ENCODE measurements at places on chromosomes 6 and 20.

DNA sequence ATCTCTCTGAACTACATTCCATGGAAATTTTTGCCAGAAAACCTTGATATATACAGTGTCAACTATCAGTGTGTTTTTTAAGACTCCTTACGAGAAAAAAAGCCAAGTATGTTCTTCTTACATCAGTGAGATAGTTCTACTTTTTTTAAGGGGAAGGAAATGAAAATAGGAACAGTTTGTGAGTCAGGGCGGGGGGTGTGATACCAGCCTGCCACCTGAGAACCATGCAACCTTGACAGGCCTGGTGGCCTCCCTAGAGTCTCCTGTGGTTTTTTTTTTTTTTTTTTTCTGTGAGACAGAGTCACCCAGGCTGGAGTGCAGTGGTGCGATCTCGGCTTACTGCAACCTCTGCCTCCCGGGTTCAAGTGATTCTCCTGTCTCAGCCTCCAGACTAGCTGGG, 96.3 kb upstream of the GCM1 start:
- DNase-seq, result no peak

DNA sequence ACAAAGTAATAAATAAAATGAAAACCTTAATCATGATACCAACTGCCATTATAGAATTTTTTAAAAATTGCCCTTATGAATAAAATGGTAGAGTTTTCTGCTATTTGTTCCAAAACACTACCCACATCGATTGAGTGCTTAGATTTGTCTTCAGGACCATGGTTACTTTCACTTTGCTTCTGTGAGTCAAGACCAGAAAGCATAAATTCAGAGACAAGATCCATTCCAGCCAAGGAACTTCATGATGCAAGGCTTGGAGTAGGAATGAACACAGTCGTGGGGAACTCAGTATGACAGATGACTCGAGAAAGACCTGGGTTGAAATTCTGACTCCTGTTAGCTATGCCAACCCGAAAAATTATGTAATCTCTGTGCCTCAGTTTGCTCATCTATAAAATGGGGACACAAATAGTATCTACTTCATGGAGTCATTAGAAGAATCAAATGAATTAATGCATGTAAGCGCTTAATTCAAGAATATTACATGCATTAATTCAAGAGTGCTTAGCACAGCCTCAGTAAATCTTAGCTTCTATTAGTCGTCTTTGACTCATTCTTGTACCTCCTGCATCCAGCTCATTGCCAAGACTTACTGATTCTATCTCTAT, 72.5 kb upstream of the MYLIP start:
- DNase-seq, result peak; percentile 8

DNA sequence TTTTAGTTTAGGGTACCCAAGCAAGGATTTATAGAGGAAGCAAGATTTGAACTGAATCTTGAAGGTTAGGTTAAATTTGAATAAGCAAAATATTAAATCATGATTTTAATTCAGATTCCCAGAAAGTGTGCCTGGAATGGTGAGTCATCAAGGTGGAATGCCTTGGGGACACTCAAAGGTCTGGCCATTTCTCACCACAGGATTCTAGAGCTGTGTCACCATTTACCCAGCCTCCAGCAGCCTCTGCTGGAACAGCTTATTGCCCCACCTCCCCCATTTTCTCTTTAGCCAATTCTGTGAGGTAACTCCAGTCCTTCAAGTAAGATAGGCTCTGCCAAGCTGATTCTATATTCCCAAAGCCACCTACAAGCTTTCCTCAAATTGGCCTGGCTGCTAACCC, 181.4 kb downstream of the SIM1 start:
- peak; percentile 45 for DNase-seq

- peak; percentile 84 for DNase-seq
These were observed 94.7 kb downstream of the TMEM170B start for GRCh38 chr6:11632231-11632630.

DNA sequence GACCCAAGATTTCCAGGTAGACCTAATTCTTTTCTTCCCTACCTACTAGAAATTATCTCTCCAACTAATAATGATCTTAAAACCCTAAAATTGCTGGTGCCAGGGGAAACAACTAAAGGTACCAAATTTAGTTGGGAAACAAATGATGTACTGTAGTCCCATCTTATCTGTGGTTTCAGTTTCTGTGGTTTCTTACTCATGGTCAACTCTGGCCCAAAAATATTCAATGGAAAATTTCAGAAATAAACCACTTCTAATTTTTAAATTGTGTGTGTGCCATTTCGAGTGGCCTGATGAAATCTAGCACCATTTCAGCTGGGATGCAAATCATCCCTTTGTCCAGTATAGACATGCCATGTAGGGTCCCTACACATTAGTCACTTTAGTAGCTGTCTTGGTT, 475.2 kb upstream of the EPHA7 start:
- no peak for DNase-seq

DNA sequence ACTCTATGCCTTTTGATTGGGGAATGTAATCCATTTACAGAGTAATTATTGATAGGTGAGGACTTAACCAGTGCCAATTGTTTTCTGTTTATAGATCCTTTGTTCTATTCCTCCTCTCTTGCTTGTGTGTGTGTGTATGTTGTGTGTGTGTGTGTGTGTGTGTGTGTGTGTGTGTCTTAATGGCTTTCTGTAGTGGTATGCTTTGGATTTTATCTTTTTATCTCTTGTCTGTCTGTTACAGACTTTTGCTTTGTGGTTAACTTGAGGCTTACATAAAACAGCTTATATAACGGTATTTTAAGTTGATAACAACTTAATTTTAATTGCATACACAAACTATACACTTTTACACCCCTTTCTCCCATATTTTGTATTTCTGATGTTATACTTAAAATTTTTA, 54.7 kb downstream of the CDC5L start:
- no peak for DNase-seq

GRCh38 chr20:51731731-51732095, 36.5 kb downstream of the ATP9A start:
- no peak for DNase-seq

DNA sequence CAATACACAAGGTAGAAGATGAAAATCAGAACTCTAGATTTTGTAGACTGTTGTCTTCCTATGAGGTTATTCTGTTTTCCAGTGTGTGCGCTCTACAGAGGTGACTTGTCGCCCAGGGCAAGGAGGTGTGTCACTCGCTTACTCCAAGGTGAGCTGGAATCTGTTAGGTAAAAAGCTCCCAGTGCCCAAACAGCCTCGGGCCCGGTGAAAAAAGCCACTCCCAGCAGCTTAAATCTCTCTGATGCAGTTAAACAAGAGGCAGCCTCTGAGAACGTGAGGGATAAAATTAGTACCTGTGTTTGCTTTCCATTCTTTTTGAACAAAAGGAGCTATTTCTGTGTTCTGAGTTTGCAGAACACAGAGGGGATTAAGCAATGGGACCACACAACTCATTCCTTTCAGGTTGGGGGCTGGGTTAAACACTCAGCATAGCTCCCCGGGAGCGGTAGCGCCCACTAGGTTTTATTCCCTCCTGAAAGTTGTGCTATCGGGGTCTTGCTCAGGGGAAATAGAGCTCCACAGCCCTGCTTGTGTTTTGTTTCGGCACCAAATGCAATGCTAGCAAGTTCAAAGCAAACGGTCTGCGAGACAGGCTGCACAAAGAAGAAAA, 181.2 kb downstream of the FOXA2 start:
- DNase-seq, result peak; percentile 57

DNA sequence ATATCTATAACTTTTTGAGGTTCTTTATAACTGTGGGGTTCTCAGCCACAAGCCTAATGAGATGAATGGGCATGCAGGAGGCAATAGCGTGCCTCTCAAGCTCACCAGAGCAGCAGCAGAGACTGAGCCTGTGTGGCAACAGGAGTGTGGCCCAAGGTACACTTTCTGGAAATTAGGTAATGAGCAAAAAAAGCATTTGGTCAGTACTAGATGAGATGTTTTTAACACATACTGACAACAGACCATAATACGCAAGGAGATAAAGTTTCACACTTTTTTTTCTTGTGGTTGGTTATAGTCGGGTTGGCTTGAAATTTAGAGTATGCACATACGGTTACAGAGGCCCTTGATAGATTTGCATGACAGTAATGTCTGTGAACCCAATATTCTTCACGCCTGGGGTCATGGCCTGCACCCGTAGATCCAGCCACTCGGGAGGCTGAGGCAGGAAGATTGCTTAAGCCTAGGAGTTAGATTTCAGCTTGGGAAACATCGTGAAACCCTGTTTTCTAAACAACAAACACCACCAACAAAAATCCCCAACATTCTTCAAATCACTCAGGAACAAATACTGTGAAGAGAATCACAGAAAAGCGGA, 300.1 kb downstream of the GMDS start:
- DNase-seq, result no peak

DNA sequence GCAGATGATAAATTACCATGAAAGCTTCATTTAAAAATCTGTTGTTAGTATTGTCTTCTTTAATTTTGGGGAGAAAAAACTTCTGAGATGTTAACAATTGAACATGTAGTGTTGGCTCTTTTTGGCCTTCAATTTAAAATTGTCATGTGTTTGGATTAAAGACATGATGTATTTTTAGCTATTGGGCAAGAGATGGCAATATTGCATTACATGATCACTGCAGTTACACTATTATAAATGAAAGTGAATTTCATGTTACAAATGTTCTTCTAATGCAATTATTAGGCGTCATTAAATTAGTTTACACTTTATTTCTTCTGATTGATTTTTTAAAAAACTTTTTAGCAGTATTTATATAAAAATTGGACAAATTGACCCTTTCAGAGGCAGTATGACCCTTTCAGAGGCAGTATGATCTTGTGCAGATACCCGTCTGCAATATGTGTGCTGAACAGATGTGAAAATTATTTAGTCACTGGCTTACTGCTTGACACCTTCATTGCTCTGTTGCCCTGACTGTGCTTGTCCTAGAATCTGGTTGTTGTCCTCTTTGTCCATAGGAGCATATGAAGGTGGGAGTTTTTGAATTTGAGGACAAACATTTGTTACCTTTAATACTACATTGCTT, 25.8 kb downstream of the CDKAL1 start:
- no peak for DNase-seq

- no peak for DNase-seq
These were observed 101.6 kb downstream of the ATXN1 start for GRCh38 chr6:16659466-16660156.

DNA sequence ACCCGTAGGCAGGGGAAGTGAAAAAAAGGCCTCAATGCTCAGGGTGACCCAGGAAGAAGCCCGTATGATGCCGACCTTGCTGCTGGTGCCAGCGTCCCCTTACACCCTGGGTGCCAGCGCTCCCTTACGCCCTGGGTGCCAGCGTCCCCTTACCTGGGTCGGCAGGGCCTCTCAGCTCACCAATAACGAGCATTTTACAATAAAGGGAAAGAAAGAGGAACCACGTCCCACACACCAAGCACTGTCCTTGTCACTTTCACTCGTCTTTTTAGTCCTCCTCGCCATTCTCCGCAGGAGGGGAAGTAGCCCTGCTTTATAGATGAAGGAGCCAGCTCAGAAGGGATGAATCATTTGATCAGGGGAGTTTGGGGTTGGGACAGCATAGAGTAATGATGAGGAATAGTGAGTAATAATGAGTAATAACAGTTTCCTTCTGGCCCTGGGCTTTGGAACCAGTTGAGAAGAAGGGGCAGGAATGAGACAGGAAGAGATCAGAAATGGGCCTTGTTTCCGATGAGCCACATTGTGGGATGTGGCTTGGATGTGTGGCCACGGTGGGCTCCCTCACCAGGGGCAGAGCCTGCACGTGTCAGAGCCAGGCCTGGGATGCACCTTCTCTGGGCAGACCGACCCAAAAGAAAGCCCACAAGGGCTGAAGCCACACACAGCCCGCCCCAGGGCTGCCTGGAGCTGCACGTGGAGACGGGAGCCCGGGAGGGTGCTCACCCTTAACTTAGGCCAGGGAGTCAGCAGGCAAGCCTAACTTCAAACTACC, 75.7 kb downstream of the SYNJ2 start:
- peak; percentile 98 for DNase-seq

- DNase-seq, result no peak
These were observed 293.9 kb downstream of the KIF16B start for GRCh38 chr20:16279320-16279719.

DNA sequence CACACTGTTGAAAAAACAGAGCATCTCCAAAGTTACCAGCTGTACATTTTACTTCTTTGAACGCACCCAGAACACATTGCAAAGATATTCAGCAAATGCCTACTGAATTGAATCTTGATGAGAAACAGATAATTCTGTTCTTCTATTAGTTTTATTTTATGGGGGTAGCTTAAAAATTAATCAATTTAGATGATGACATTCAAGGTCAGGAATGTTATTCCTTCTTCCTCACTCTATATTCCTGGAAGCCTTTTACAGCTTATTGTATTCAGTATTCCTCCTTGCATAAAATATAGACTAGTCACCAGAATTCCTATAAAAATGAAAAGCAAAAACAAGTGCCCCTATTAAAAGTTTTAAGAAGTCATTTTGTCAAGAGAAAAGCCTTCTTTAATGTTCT, 21.4 kb upstream of the GMDS start:
- no peak for DNase-seq

DNA sequence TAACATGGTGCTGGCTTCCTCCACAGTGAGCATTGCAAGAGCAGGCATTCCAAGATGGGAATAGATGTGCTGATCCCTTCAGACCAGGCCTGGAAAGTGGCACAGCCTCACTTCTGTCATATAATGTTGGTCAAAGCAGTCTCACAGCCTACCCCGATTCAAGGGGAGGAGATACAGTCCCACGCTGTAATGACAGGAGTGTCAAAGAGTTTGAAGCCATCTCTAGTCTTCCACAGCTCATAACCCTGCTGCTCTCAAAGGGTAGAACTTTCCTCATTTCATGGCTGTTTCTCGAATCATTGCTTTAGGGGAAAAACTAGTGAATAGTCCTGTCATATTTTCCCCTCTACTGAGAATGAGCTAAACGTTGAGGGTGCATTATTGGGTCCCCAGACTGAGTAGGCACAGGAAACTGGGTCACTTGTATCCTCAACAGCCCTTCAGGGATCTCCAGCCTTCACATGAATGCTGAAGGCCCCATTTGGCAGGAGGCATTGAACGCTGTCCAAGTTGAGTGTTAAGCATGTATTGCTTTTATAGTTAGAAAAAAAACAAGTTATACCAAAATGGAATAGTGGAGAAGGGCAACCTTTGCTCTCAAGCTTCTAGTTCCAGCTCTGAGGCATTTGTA, 27.3 kb downstream of the DTD1 start:
- DNase-seq, result no peak
